ENCODE measurements at places on chromosomes 7 and 10. TPM values are rescaled to one million over a fixed set of nuclear protein-coding genes. Genes with fewer than 3 reads are reported as not detected.

DNA sequence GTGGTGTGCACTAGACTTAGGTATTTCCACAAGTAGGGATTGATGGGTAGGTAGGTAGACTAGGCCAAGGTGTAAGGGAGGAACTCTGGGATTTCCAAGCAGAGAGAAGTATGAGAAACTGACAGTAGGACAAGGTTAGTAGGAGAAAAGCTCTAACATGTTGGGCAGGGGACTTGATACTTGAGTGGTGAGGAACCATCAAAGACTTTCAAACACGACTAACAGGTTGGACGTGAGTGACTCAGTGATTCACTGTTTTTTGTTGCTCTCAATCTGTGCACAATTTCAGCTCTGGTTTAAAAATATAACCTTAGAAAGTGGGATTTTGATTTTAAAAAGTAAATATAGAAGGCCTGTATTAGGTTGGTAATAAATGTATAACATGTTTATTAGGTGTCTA lies 44.4 kb downstream of the KLHDC10 start:
- no peak for DNase-seq

The TMEM196 gene
- not detected for total RNA-seq

The FAM3C gene
- 65.3 TPM for total RNA-seq

GRCh38 chr7:98205162-98205845 lies 5.9 kb upstream of the BHLHA15 start:
- DNase-seq, result no peak

DNA sequence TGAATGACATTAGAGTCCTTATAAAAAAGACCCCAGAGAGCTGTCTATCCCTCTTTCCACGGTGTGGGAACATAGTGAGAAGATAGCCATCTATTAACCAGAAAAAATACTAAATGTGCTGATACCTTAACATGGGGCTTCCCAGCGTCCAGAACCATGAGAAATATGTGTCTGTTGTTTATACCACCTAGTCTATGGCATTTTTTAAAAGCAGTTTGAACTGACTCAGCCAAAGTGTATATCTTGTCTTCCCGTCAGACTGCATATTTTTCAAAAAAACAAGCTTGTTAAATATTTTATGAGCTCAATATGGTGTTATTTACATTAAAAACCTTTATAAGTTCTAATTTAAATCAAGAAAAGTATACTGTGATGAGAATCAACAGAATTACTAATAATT lies 255.3 kb downstream of the HGF start:
- DNase-seq, result no peak

GRCh38 chr10:118903251-118903650 lies 126.3 kb upstream of the NANOS1 start:
- no peak for DNase-seq

The RNF133 gene
- 0.40 TPM for total RNA-seq

The LGI1 gene
- total RNA-seq, result 0.32 TPM

GRCh38 chr10:43671659-43672531 lies 23.2 kb upstream of the ZNF32 start:
- peak; percentile 74 for DNase-seq

GRCh38 chr7:69047151-69047754 lies 551.0 kb upstream of the AUTS2 start:
- DNase-seq, result no peak

The CPA2 gene
- total RNA-seq, result 0.75 TPM

DNA sequence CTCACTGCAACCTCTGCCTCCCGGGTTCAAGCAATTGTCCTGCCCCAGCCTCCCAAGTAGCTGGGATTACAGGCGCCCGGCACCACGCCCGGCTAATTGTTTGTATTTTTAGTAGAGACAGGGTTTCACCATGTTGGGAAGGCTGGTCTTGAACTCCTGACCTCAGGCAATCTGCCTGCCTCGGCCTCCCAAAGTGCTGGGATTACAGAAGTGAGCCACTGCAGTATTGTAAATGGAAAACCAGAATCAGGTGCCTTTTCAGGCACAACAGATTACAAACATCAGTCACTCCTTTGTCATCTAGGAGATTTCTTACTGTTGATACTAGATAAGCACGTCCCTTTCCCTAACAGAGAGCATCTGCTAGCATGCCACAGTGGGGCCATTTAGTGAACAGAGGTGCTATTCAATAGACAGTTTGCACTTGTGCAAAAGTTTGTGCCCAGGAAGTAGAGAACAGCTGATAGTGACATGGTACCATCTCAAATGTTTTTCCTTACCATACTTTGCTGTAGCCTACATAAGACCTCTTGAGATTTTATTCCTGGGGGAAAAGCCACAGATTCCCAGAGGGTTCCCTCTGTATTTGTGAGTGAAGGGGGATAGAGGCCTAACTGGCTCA lies 24.5 kb upstream of the WAC start:
- DNase-seq, result no peak

DNA sequence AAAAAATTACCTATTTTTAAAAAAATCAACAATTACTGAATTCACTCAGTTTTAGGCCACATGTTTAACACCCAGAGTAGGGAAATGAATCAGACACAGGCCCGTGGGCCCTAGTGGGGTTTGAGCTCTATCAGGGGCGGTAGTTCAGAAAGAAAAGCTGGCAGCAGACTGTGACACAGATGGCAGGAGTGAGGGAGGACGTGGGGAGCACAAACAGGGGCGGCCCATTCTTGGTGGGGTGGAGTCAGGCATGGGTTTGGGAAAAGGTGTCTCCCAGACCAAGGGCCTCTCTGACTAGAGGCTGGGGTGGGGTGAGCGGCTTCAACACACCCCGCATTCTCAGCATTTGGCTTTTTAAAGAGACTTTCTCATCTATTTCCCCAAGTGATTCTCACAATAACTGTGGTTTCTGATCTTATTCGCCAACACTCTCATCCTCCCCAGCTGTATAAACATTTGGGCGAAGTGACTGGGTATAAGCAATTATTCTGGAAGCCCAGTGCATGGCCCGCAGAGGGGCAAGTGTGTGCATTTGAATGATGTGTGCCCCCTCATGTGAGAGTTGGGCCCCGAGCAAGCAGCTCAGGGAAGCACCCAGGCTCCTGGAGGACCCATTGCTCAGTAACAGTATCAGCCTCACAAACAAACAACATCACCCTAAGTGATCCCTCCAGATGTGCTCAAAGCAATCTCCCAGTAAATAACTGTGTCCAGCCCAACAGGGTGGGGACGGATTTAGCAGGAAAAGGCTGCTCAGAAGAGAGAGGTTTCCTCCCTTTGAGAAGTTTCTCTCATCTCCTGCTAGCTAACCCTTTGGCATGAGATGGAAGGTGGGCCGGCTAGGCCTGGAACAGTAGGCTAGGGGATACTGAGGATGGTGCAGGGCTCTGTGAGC lies 437.6 kb upstream of the ZMIZ1 start:
- DNase-seq, result no peak

DNA sequence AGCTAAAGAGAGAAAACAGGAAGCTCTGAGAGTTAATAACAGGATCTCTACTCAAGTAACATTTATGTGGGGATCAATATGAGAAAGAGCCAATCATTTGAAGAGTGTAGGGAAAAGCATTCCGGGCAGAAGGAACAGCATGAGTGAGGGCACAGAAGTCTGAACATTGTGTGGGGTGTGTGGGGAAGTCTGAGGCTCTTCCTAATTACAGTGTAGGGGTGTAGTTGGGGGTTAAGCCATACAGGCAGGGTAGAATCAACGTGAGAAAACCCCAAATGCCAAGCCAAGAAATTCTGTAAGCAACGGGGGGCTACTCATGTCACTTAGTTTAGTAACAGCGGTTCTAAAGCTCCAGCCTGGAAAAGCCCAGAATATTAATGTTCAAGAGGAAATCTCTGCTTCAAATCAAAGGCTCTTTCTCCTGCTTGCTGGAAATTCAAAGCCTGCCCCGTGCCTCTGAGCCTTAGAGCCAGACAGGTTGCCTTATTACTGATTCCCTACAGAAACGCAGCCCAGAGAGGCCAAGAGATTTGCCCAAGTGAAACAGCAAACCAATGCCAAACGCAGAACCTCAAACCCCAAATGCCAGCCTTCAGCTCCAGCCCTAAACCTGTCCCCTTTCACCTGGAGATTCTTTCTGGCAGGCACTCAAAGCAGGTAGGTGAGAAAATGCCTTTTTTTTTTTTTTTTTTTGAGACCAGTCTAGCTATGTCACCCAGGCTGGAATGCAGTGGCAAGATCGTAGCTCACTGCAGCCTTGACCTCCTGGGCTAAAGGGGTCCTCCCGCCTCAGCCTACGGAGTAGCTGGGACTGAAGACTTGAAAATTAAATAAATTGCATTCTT lies 36.1 kb downstream of the DNAJB12 start:
- no peak for DNase-seq

The PCLO gene
- 0.17 TPM for total RNA-seq

DNA sequence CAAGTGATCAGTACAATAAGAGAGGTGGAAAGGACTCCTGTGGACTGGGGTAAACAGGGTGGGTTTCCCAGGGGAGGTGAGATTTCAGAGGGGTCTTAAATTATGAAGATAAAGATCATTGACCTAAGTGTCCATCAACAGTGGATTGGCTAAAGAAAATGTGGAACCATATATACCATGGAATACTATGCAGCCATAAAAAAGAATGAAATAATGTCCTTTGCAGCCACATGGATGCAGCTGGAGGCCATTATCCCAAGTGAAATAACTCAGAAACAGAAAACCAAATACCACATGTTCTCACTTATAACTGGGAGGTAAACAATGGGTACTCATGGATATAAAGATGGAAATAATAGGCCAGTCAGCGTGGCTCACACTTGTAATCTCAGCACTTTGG lies 28.9 kb upstream of the CUX1 start:
- DNase-seq, result no peak

- DNase-seq, result no peak
These were observed 102.3 kb downstream of the NSUN6 start for GRCh38 chr10:18549105-18549504.

GRCh38 chr10:90412582-90412981 lies 445.3 kb downstream of the HTR7 start:
- no peak for DNase-seq

DNA sequence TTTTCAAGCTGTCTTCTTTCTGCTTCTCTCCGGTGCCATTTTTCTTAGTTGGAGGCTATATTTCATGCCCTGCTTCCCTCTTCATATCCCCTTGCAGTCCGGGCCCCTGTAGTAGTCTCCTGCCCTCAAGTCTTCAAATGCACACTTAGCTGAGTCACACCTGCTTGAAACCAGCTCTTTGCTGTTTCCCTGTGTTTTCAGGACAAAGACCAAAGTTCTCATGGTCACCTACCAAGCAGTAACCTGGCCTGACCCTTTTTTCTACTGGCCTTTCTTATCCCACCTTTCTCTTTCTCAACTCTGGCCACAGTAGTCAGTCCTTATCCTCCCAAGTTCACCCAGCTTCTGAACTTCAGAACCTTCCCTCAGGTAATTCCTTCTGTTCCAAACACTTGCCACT lies 28.5 kb downstream of the GLUD1 start:
- DNase-seq, result no peak

All from NCI-H460 (cell line).